ENCODE measurements at places on chromosomes 2 and 18.

GRCh38 chr2:43461453-43462073 lies 134.3 kb downstream of the THADA start:
- DNase-seq, result no peak

- DNase-seq, result no peak
Observed at GRCh38 chr2:78077633-78078032, 555.5 kb upstream of the LRRTM4 start.

- DNase-seq, result no peak
Observed at GRCh38 chr2:61928826-61929461, 23.5 kb downstream of the COMMD1 start.

GRCh38 chr2:134205087-134205486 lies 48.8 kb upstream of the MGAT5 start:
- no peak for DNase-seq

DNA sequence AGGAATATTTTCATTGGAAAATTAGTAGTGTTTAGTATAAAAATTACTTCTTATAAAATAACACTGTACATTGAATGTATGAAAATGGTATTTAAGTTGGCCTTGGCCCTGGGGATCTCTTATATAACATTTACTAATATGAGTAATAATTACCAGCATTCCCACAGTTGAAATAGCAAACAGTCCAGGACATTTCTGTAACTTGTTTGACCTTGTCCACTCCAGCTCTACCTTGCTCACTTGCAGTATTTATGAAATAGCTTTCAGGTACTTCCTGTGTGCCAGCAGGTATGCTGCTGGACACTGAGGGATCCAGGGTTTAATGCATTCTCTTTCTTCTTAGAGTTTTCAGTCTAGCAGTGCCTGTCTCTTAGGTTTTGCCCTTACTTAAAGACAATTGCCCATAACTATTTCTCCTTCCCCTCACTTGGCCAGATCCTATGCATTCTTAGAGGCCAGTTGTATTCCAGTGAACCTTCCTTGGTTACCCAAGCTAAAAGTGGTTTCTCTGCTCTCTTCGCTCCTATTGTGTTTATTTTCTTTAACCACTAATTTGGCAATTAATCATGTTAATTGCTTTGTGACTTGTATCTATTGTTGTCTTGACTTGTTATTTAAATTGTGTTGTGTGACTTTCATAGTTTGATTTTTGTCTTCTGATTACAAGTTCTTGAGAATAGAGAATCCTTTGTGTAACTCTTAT lies 25.9 kb downstream of the BABAM2 start:
- no peak for DNase-seq

DNA sequence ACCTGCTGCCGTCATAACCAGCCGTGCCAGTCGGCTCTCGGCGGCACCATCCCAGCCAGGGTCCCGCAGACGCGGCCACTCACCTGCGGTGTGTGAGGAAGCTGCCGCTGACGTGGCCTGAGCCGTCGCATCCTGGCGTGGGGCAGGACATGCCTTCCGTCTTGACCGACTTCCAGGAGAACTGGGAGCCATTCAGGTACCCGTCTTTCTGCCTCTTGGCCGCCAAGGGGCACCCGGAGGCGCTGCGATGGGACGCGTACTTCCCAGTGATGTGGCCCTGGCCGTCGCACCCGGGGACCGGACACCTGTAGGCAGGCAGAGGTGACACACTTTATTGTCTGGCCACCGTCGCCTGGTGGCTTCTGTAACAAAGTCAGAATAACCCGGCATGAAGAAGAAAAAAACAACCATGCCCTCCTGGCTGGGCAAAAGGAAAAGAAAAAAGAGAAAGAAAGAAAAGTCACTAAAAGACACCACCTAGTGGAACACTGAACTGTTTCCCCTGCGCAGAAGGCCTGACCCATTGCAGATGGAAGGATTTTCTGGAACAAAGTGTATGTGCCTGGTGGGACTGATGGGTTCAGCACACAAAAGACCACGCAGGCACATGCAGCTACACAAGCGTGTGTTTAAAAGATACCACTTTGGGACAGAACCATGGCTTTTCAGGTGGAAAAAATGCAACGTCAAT lies 94.9 kb upstream of the PXDN start:
- DNase-seq, result no peak

DNA sequence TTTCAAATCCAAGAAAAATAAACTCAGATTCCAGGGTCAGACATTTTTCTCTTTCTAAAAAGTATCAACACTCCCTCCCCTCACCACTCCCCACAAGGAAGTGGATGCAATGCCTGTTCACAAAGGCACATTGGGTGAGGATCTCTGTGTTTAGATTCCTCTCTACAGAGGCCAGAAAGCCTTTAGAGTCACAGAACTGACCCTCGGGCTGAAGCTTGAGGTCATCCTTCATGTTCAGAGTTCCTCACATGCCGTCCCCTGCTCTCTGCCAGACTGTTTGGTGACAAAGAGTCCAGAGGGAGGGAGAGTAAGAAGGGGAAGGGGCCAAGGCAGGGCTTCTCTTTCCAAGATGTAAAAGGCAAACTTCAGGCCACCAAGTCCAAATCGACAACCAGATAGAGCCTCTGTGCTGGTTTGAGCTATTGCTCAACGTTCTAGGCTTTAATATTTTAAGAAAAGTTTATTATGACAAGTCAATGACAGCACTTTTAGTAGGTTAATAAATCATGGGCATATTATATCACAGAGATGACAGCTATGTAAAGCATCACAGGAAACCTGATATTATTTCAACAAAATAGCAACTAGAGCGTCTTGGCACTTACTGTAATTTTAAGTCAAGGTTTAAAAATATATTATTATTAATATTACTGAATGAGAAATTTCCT lies 269.4 kb downstream of the ETAA1 start:
- no peak for DNase-seq

DNA sequence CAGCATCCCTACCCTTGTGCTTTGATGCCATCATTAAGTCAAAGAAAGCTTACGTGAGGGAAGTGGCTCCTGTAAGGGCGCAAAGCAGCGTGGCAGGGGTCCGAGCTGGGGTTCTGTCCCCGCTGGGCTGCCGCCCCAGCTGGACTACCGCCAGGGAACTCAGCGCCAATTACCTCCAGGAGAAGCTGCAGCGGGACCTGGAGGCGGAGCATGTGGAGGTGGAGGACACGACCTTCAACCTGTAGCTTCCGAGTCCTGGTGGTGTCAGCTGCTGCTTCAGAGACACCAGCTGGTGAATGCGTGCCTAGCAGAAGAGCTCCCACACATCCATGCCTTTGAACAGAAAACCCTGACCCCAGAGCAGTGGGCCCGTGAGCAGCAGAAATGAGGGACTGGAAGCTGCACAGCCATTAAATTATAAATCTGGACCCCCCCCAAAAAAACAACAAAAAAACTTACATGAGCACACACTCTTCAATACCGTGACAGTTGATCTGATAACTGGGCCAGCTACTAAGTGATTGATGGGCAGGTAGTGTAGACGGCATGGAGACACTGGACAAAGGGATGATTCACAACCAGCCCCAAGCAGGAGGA lies 20.1 kb upstream of the YES1 start:
- no peak for DNase-seq

Data from activated T-cell treated with anti-CD3 and anti-CD28 coated beads, Interleukin-2, amount 50 U/mL, for 48 hours (primary cell).